ENCODE measurements at places on chromosomes 4 and X. TPM values are rescaled to one million over a fixed set of nuclear protein-coding genes. Genes with fewer than 3 reads are reported as not detected.

The ZFP42 gene
- not detected for total RNA-seq

The ELF4 gene
- 24.7 TPM for total RNA-seq

The EPGN gene
- not detected for total RNA-seq

The HS3ST1 gene
- total RNA-seq: 0.35 TPM

The MAGEB10 gene
- not detected for total RNA-seq

The ZFP92 gene
- 1.7 TPM for total RNA-seq

The MTMR8 gene
- 4.9 TPM for total RNA-seq

DNA sequence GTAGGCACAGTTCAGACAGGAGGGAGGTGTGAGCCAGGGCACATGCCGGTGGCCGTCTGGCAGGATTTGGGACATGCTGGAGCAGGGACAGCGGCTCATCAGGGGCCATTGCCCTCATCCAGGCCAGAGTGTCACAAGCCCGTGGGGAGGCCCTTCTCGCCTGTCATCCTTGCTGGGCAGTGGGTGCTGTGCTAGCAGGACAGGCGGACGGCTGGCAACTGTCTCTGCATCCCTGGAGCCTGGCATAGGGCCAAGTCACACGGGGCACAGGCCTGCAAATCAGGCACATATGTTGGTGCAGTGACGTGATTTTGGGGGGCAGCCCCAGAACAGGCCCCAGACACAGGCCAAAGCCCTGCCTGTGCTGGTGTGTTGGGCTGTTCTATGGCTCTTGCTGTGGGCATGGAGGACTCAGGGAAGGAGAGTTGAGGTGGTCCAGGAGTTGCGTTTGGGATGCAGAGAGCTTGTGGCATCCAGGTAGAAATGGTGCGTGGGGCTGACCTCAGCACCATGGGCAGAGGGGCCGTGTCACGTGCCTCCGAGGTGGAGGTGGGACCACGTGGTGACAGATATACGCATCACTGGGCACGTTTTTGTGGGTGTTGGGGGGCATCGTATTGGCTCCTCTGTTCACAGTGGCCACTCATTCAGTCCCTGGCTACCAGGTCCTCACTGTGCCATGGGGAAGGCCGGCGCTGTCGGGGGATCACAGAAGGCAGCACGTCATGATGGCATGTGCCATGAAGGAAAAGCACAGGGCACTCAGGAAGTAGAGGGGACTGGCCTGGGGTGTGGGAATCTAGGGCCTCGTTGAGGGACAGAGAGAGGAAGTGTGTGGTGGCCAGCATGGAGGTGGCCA lies 14.6 kb upstream of the MSANTD1 start:
- DNase-seq: no peak
- H3K27ac ChIP-seq: no peak overlapping the region
- H3K36me3 ChIP-seq: peaks cover 40% of the 10 kb centered on the region
- no peaks in the 10 kb centered on the region for H3K27me3 ChIP-seq
- H3K4me3 ChIP-seq: no peak overlapping the region

DNA sequence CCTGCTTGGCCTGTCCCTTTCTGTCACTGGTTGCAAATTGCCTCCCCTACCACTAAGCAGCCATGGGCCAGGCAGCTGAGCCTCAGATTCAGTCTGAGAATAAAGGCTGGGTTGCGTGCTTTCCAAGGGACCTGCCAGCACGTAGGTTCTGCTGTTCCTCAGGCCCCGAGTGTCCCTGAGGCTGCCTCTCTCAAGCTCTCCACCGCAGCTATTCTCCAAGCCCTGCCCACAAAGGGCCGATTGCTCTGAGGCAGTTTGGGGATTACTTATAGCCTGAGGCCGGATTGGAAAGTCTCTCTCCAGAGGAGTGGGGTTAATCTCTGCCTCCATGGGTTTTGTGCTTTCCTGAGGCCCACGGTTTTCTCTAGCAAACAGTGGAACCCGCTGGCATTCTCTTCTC lies 590.7 kb downstream of the BCOR start:
- no peaks in the 10 kb centered on the region for H3K27me3 ChIP-seq
- H3K4me1 ChIP-seq: peaks cover 4% of the 10 kb centered on the region
- no peak overlapping the region for H3K27ac ChIP-seq
- no peak overlapping the region for H3K4me3 ChIP-seq

DNA sequence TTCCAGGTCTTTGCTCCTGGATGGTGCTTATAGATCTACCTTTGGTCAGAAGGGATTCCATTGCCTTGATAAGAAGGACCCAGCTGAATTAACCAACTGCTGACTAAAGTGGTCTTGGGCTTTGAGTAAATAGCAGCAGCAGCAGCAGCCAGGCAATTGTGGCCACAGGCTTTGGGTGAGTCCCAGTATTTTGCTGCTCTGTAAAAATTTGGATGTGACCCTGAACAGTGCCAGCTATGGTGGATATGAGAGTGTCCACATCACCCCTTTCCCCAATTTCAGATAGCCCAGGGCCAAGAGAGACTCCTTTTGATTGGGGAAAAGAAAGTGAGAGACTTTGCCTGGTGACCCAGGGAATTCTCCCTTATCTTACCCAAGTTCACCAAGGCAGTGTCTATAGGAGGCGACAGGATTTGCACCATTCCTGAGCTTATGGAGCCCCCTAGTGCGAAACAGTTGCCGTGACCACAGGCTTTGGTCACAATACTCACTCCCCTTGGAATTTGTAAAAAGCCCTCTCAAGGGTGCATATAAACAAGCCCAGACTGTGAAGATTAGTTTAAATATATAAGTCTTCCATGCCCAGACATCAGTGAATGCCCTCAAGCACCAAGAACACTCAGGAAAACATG lies 518.0 kb downstream of the TMA16 start:
- H3K4me1 ChIP-seq: no peaks in the 10 kb centered on the region
- no peaks in the 10 kb centered on the region for H3K36me3 ChIP-seq
- H3K4me3 ChIP-seq: no peak overlapping the region
- no peak overlapping the region for H3K27ac ChIP-seq

- H3K27ac ChIP-seq: no peak overlapping the region
- no peak for DNase-seq
- H3K27me3 ChIP-seq: no peaks in the 10 kb centered on the region
- H3K36me3 ChIP-seq: no peaks in the 10 kb centered on the region
These were observed 162.7 kb upstream of the TTC29 start for GRCh38 chr4:147108409-147108808.

- H3K27ac ChIP-seq: no peak overlapping the region
- H3K4me3 ChIP-seq: no peak overlapping the region
- H3K27me3 ChIP-seq: no peaks in the 10 kb centered on the region
- DNase-seq: no peak
- H3K4me1 ChIP-seq: no peaks in the 10 kb centered on the region
- no peaks in the 10 kb centered on the region for H3K36me3 ChIP-seq
These were observed 256.5 kb downstream of the LDB2 start for GRCh38 chr4:16641971-16642370.

DNA sequence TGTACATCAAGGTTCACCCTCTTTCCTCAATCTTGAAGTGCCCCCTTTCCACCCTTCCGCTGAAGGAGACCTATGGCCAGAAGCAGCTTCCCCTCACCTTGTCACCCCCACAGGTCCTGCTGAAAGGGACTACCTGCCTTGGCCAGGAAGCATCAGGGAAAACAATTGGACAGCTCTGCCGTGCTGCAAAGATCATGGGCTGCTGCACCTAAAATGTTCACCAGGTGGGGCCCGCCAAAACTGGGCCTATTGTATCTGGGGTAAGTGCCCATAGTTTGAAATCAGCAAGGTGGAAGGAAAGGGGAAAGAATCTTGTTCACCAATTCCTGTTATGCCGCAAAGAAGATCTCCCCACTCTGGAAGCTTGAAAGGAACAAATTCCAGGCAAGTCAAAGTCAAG lies 18.4 kb downstream of the GRIA3 start:
- H3K4me1 ChIP-seq: no peaks in the 10 kb centered on the region
- no peak overlapping the region for H3K4me3 ChIP-seq
- no peaks in the 10 kb centered on the region for H3K36me3 ChIP-seq
- H3K27ac ChIP-seq: no peak overlapping the region

DNA sequence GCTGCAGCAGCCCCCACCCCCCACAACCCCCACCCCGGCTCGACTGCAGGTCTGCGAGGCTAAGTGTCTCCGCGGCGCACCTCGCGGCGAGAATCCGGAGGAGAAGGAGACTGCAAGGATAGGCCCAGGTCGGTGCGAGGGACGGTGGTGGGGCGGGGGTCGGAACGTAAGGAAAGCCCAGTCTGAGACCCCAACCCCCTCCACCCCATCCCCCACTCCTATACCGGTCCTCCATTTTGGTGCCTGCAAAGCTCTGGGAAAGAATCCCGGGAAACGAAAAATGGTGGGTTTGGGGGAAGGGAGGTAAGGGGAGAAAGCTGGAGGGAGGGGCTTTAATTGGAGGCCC lies 614 bp downstream of the BEX3 start:
- no peak overlapping the region for H3K27ac ChIP-seq
- no peaks in the 10 kb centered on the region for H3K4me1 ChIP-seq
- H3K36me3 ChIP-seq: no peaks in the 10 kb centered on the region
- DNase-seq: no peak
- no peak overlapping the region for H3K4me3 ChIP-seq

- H3K4me3 ChIP-seq: no peak overlapping the region
- no peaks in the 10 kb centered on the region for H3K4me1 ChIP-seq
- no peak overlapping the region for H3K27ac ChIP-seq
These were observed 24.4 kb upstream of the PDE6B start for GRCh38 chr4:600850-601515.

DNA sequence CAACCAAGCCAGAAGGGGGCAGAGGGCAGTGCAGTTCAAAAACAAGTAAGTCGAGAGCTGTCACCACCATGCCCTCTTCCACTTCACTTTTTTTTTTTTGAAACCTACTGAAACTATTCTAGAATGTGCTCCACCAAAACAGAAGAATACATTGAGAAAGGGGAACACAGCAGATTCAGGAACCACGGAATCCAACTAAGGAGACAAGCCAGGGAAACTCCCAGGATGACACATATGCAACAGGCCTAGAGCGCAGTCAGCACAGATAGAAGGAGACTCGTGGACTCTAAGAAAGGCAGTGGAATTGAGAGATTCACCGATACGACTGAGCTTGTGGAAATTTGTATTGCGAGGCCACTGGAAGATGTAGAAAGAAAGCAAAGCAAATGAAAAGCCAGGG lies 66.1 kb downstream of the PHKA2 start:
- H3K4me1 ChIP-seq: no peaks in the 10 kb centered on the region
- peaks cover 4% of the 10 kb centered on the region for H3K36me3 ChIP-seq
- no peak overlapping the region for H3K4me3 ChIP-seq
- H3K27ac ChIP-seq: no peak overlapping the region
- DNase-seq: no peak

DNA sequence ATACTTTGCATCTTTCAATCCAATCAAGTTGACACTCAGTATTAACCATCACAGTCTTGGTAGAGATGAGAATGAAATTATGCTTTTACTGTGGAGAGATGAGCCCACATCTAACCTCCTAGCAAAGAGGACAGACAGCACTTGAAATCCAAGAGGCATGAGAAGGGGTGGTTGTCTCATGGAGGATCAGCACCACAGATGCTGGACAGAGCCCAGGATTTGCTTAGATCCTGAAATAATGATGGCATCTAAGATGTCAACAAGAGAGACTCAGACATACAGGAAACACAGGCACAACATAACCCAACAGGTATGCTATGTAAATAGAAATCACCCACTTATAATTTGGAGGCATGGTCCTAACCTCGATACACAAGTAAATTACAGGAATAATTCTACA lies 74.3 kb upstream of the VCX2 start:
- H3K4me1 ChIP-seq: no peaks in the 10 kb centered on the region
- DNase-seq: no peak
- H3K4me3 ChIP-seq: no peak overlapping the region

DNA sequence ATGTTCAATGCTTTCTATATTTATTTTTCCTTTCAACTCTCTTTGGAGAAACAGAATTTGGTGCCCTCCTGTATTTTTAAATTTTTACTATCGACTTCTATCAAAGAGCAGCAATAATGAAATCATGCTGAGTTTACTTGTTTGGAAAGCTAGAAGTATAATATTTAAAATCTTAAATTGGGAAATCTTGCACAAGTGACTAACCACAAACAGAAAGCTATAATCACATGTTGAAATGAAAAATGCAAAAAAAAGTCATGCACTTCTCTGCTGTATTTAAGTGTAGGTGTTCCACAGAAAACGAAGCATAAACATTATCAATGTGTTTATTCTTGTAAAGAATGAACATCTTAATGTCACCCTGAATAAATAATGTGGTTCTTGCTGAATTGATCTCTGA lies 306.1 kb downstream of the PCDH18 start:
- no peaks in the 10 kb centered on the region for H3K36me3 ChIP-seq
- no peaks in the 10 kb centered on the region for H3K27me3 ChIP-seq
- DNase-seq: no peak
- H3K4me3 ChIP-seq: no peak overlapping the region
- H3K4me1 ChIP-seq: no peaks in the 10 kb centered on the region
- H3K27ac ChIP-seq: no peak overlapping the region

GRCh38 chr4:56570041-56570440 lies 64.5 kb downstream of the ARL9 start:
- no peaks in the 10 kb centered on the region for H3K36me3 ChIP-seq
- H3K4me3 ChIP-seq: no peak overlapping the region
- H3K27ac ChIP-seq: no peak overlapping the region
- no peak for DNase-seq
- H3K4me1 ChIP-seq: no peaks in the 10 kb centered on the region

GRCh38 chr4:170623899-170624298 lies 534.1 kb upstream of the AADAT start:
- DNase-seq: no peak
- H3K27me3 ChIP-seq: no peaks in the 10 kb centered on the region
- no peak overlapping the region for H3K27ac ChIP-seq
- no peaks in the 10 kb centered on the region for H3K4me1 ChIP-seq
- no peak overlapping the region for H3K4me3 ChIP-seq

GRCh38 chrX:7266288-7266687 lies 118.3 kb upstream of the PUDP start:
- no peaks in the 10 kb centered on the region for H3K27me3 ChIP-seq
- no peak overlapping the region for H3K4me3 ChIP-seq
- H3K27ac ChIP-seq: no peak overlapping the region
- H3K4me1 ChIP-seq: no peaks in the 10 kb centered on the region
- no peaks in the 10 kb centered on the region for H3K36me3 ChIP-seq

DNA sequence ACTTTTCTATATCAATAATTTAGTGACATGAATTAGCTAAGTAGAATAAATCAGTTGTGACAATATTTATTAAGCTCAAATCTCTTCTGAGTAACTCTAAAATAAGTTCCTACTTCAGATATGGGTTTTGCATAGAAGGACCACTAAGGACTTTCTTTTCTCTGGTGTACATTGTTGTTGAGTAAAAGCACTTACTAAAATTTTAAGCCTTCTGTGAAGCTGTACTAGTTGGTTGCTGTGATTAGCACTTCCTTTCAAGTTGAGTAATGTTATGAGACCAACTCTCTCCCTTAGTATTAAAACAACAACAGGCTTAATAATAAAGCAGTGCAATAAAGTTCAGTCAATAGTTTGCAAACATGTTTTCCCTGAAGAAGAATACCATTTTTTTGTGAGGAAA lies 667.4 kb upstream of the NDST4 start:
- no peak overlapping the region for H3K27ac ChIP-seq
- no peak overlapping the region for H3K4me3 ChIP-seq
- DNase-seq: no peak
- H3K4me1 ChIP-seq: no peaks in the 10 kb centered on the region
- no peaks in the 10 kb centered on the region for H3K27me3 ChIP-seq

- H3K36me3 ChIP-seq: no peaks in the 10 kb centered on the region
- no peaks in the 10 kb centered on the region for H3K4me1 ChIP-seq
- no peak for DNase-seq
- H3K27me3 ChIP-seq: no peaks in the 10 kb centered on the region
- H3K27ac ChIP-seq: no peak overlapping the region
These were observed 13.1 kb downstream of the HSD17B13 start for GRCh38 chr4:87309625-87310024.

Measured in CD8-positive, alpha-beta memory T cell (primary cell).